Muscle of leg (tissue), 16 donors: ENCODE measurements at places on chromosomes 2 and 18. TPM values are rescaled to one million over a fixed set of nuclear protein-coding genes. Genes with fewer than 3 reads are reported as not detected.
A peak's percentile ranks its signal among the peaks of the same experiment; 100 is the strongest.

CXCR1 gene
- not detected for total RNA-seq

- H3K36me3 ChIP-seq, result peaks cover 39% of the 10 kb centered on the region
- H3K27me3 ChIP-seq, result no peaks in the 10 kb centered on the region
- peaks cover 7% of the 10 kb centered on the region for H3K4me1 ChIP-seq
- no peak overlapping the region for H3K27ac ChIP-seq
- H3K4me3 ChIP-seq, result no peak overlapping the region
- no peak for DNase-seq
These were observed 15.9 kb downstream of the CAPG start for GRCh38 chr2:85394261-85394681.

GRCh38 chr2:8022908-8023640, 658.8 kb upstream of the ID2 start:
- peak; percentile 26 for DNase-seq
- H3K4me1 ChIP-seq, result no peaks in the 10 kb centered on the region
- no peak overlapping the region for H3K27ac ChIP-seq
- no peaks in the 10 kb centered on the region for H3K36me3 ChIP-seq
- no peak overlapping the region for H3K4me3 ChIP-seq

DNA sequence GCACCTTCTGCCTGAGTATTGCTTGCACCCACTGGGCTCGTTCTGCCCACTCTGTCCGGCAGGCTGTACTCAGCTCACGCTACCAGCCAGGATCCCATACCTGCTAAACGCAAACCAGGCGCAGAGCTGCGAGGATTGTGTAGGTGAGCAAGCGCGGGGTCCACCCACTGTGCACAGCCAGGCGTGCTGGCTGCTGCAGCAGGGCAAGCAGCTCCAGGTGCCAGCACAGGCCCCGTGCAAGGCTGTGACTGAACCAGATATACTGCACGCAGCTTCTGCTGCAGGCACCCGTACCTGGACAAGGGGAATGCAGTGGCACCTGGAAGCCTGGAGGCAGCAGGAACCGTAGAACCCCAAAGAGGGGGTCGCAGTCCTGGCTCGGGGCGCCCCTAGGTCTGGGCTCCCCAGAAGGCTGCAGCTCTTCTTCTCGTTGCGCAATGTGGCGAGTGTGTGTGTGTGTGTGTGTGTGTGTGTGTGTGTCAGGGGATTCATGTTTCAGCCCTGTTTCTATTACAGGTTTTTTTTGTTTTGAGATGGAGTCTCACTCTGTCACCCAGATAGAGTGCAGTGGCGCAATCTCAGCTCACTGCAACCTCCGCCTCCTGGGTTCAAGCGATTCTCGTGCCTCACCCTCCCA, 46.1 kb upstream of the RAB1A start:
- H3K27ac ChIP-seq, result no peak overlapping the region
- H3K36me3 ChIP-seq, result no peaks in the 10 kb centered on the region
- no peaks in the 10 kb centered on the region for H3K27me3 ChIP-seq

- H3K27me3 ChIP-seq, result no peaks in the 10 kb centered on the region
- DNase-seq, result no peak
- peaks cover 16% of the 10 kb centered on the region for H3K4me1 ChIP-seq
- no peak overlapping the region for H3K27ac ChIP-seq
These were observed 34.9 kb downstream of the MGAT5 start for GRCh38 chr2:134288814-134289213.

DNA sequence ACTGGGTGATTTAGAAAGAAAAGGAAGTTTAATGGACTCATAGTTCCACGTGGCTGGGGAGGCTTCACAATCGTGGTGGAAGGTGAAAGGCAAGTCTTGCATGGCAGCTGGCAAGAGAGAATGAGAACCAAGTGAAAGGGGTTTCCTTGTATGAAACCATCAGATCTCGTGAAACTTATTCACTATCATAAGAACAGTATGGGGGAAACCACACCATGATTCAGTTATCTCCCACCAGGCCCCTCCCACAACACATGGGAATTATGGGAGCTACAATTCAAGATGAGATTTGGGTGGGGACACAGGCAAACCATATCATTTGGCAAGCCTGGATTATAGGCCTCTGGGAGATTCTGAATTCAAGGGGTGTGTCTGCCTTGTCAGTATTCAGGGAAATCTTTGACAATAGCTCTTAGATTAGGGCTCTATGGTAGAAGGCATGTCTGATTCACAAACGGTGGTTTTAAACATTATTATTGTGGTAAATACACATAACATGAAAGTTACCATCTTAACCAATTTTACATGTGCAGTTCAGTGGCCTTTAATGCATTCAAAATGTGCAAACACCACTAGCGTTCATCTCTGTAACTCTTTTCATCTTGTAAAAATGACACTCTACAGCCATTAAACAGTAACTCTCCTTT, 15.3 kb upstream of the PLB1 start:
- no peaks in the 10 kb centered on the region for H3K27me3 ChIP-seq
- no peak for DNase-seq
- no peaks in the 10 kb centered on the region for H3K4me1 ChIP-seq

- H3K36me3 ChIP-seq, result peaks cover 11% of the 10 kb centered on the region
- peak overlapping the region; percentile 99 for H3K4me3 ChIP-seq
- H3K4me1 ChIP-seq, result peaks cover 13% of the 10 kb centered on the region
- DNase-seq, result peak; percentile 93
- H3K27ac ChIP-seq, result peak overlapping the region; percentile 100
- no peaks in the 10 kb centered on the region for H3K27me3 ChIP-seq
These were observed 559 bp downstream of the MYL12A start for GRCh38 chr18:3248062-3248657.

GRCh38 chr18:66523219-66523991, 80.5 kb downstream of the CDH19 start:
- no peaks in the 10 kb centered on the region for H3K27me3 ChIP-seq
- no peaks in the 10 kb centered on the region for H3K4me1 ChIP-seq
- H3K27ac ChIP-seq, result no peak overlapping the region
- no peak for DNase-seq
- no peak overlapping the region for H3K4me3 ChIP-seq

AQP12B gene
- total RNA-seq, result not detected

GPR45 gene
- not detected for total RNA-seq

GRCh38 chr2:181241797-181242196, 215.4 kb upstream of the ITGA4 start:
- no peak for DNase-seq
- H3K27ac ChIP-seq, result no peak overlapping the region
- no peak overlapping the region for H3K4me3 ChIP-seq

HOXD12 gene
- total RNA-seq, result not detected

GRCh38 chr18:49869354-49869753, 56.0 kb upstream of the ACAA2 start:
- no peak for DNase-seq
- H3K36me3 ChIP-seq, result no peaks in the 10 kb centered on the region
- no peaks in the 10 kb centered on the region for H3K4me1 ChIP-seq
- no peak overlapping the region for H3K4me3 ChIP-seq

- H3K27me3 ChIP-seq, result no peaks in the 10 kb centered on the region
- H3K4me1 ChIP-seq, result peaks cover 8% of the 10 kb centered on the region
- no peak overlapping the region for H3K4me3 ChIP-seq
- DNase-seq, result no peak
These were observed 156.6 kb downstream of the TANC1 start for GRCh38 chr2:159124931-159125467.

DNA sequence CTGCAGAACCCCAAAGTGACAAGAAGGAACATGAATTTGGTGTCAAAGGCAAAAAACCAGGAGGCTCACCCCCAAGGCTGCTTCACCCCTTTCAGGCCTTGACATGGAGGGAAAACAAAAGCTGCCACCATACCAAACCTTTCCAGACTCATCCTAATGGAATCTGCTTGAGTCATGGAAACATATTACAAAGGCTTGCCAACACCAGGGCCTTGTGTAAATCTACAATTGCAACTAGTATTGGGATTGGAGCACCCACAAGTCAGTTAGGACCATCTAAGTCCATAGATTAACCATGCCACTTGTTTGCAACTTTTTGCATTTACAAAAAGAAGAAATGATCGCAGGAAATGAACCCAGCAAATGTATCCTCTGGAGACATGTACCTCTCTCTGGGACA, 297.6 kb downstream of the CDCA7 start:
- no peak overlapping the region for H3K27ac ChIP-seq
- no peaks in the 10 kb centered on the region for H3K27me3 ChIP-seq
- no peak overlapping the region for H3K4me3 ChIP-seq
- DNase-seq, result no peak

B3GNT7 gene
- 0.62 TPM for total RNA-seq

GRCh38 chr2:145012806-145013205, 492.9 kb upstream of the ZEB2 start:
- H3K27ac ChIP-seq, result no peak overlapping the region
- H3K27me3 ChIP-seq, result no peaks in the 10 kb centered on the region
- no peaks in the 10 kb centered on the region for H3K36me3 ChIP-seq
- no peaks in the 10 kb centered on the region for H3K4me1 ChIP-seq

DNA sequence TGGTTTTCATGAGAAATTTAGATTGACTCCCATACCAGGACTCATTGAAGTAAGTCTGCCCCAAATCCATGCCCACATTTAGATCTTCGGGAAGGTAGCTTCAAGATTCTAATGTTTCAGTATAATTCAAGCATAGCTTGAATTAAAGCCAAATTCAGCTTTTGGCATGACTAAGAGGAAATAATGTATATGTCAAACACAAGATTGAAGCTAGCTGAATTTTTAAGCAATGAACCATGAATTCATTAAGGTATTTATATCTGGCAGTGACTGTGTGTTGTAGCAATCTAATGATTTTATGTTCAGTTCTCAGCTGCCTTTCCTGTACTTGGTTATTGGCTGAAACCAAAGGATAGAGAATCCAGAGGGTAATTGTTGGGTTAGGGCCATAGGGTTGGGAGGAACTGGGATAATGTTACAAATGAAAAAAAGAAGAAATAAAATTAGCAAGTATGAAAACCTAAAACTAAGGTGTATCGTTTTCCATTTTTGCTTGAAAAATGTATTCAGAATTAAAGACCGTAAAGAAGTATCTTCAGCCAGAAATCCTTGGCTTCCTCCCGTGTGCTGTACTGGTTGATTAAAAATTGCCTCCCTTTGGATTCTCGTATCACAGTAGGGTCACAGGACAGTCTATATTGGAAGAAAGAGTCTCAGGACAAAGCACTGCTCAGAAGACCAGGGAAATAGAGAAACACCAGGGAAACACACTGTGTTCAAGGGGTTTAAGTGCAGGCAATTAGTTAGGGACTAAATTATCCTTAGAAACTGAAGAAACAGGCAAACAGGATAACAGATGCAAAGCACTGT, 119.0 kb upstream of the FN1 start:
- no peak overlapping the region for H3K4me3 ChIP-seq
- H3K36me3 ChIP-seq, result no peaks in the 10 kb centered on the region
- peak; percentile 69 for DNase-seq
- H3K27ac ChIP-seq, result peak overlapping the region; percentile 61

SLC11A1 gene
- total RNA-seq, result 0.49 TPM

DNA sequence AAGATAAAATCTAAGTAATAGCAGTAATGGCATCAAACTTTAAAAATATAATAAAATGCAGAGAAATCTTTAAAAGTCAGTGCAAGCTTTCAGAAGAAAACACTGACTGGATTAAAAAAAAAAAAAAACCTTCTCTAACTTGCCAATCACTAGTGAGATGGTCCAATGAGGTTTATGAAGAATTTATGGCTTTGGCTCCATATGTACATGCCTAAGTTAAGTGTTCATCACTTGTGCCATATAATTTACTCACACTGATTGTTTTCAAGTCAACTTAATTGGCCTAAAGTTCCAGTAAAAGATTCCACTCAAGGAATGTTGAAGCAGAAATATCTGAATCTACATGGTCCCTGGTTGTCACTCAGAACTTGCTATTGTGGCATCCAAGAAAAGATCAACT, 40.7 kb upstream of the RAB27B start:
- no peak overlapping the region for H3K4me3 ChIP-seq
- no peaks in the 10 kb centered on the region for H3K36me3 ChIP-seq
- H3K4me1 ChIP-seq, result peaks cover 3% of the 10 kb centered on the region
- peak; percentile 20 for DNase-seq
- H3K27ac ChIP-seq, result no peak overlapping the region
- no peaks in the 10 kb centered on the region for H3K27me3 ChIP-seq

SLC30A3 gene
- total RNA-seq, result 0.18 TPM

- no peak overlapping the region for H3K4me3 ChIP-seq
- DNase-seq, result peak; percentile 53
- no peaks in the 10 kb centered on the region for H3K36me3 ChIP-seq
- peaks cover 4% of the 10 kb centered on the region for H3K27me3 ChIP-seq
- peaks cover 5% of the 10 kb centered on the region for H3K4me1 ChIP-seq
These were observed 114.4 kb downstream of the FAM124B start for GRCh38 chr2:224287531-224287930.

DNA sequence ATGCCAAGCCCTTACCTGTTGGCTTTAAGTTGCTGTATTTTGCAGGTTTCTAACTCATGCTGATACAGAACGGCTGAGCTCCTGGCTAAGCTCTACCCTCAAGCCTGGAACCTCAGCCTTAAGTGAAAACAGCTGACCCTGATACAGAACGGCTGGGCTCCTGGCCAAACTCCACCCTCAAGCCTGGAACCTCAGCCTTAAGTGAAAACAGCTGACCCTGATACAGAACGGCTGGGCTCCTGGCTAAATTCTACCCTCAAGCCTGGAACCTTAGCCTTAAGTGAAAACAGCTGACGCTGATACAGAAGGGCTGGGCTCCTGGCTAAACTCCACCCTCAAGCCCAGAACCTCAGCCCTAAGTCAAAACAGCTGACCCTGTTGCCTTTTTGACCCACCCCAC, 17.6 kb upstream of the DNER start:
- no peaks in the 10 kb centered on the region for H3K36me3 ChIP-seq
- H3K4me3 ChIP-seq, result no peak overlapping the region
- H3K27ac ChIP-seq, result no peak overlapping the region
- no peaks in the 10 kb centered on the region for H3K27me3 ChIP-seq
- no peak for DNase-seq

DNA sequence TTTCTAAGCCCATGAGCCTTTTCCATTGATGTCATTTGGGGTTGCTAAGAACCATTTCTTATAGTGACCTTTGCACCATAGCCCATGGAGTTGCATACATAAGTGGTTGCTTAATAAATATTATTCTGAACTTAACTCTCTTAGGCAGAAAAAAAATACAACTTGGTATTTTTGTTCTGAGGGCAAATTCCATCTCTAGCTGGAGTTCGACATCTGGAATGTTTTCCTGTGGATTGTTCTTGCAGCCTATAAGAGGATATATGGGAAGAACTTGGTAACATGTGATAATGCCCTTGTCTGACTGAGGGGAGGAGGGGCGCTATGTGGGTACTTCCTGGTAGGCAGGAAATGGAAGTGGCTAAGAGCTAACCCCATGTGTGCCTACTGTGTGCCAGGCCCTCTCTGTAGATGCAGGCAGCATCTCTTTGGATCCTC, 20.7 kb downstream of the IGFBP2 start:
- DNase-seq, result no peak
- no peak overlapping the region for H3K27ac ChIP-seq
- H3K4me1 ChIP-seq, result peaks cover 35% of the 10 kb centered on the region
- H3K4me3 ChIP-seq, result no peak overlapping the region
- no peaks in the 10 kb centered on the region for H3K27me3 ChIP-seq
